ENCODE measurements at places on chromosomes 6 and 20.

DNA sequence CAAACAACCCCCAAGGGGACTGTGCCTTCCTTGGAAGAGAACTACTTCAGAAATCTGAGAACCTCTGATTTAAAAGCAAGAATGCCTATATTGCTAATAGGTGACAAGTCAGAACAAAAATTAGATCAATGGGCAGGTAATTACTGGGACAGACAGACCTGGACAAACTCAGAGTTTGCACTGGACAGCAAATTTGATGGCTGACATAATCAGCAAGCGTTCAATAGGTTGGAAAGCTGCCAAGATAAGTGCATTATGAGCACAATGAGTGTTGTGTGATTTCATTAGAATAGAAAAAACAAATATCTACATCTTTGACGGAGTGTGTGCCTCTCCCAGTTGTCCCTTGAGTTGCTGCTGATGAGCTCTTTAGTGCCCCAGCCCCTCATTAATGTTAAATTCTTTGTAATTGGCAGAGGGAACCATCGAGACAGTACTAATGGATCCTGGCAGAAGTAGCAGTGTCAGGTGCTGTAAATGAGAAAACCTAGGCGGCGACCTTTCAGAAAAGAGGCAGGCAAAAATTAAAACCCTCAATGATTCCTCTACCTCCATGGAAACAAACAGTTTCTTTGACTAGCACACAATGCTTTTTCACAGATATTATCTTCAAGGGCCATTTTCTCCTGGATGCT lies 116.5 kb upstream of the COL21A1 start:
- no peak for DNase-seq

GRCh38 chr20:35796571-35796970 lies 24.8 kb downstream of the PHF20 start:
- DNase-seq, result no peak

- DNase-seq, result no peak
These were observed 33.7 kb downstream of the FAM50B start for GRCh38 chr6:3882866-3883265.

- no peak for DNase-seq
These were observed 433.8 kb upstream of the NRSN1 start for GRCh38 chr6:23692184-23692583.

GRCh38 chr6:15504581-15505350 lies 158.1 kb downstream of the DTNBP1 start:
- DNase-seq, result peak; percentile 80

- DNase-seq, result no peak
These were observed 193.3 kb upstream of the PLCB4 start for GRCh38 chr20:8875586-8875985.

DNA sequence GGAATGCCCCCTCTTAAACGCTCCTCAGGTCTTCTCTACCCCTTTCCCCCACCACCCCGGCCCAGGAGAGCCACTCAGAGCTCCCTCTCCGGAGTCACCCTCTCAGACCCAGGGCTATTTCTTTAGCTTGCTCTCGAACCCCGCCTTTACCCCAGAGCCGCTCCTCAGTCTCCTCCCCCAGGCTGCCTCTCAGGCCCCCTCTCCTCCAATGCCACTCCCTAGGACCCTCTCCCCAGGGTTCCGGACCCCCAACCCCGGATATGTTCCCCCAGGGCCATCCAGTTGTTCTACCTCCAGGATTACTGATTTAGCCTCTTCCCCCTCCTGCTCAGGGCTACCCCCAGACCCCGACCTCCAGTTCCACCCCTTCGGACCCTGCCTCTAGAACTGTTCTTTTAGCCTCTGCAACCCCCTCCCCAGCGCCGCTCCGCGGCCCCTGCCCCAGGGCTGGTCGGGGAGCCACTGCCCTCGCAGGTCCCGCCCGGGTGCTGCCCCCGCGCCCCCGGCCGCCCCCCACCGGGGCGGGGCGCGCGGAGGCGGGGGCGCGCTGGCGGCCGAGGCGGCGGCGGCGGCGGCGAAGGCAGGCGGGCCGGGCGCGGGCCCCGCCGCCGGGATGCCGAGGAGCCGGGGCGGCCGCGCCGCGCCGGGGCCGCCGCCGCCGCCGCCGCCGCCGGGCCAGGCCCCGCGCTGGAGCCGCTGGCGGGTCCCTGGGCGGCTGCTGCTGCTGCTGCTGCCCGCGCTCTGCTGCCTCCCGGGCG lies at the start of gene MMP24:
MMP24 (plus strand) TSS at position 565 of the 758 bp plus-strand sequence; CDS start at position 614, 49 bp downstream.
- DNase-seq, result no peak

- no peak for DNase-seq
These were observed 40.2 kb downstream of the PIGU start for GRCh38 chr20:34636648-34637047.

DNA sequence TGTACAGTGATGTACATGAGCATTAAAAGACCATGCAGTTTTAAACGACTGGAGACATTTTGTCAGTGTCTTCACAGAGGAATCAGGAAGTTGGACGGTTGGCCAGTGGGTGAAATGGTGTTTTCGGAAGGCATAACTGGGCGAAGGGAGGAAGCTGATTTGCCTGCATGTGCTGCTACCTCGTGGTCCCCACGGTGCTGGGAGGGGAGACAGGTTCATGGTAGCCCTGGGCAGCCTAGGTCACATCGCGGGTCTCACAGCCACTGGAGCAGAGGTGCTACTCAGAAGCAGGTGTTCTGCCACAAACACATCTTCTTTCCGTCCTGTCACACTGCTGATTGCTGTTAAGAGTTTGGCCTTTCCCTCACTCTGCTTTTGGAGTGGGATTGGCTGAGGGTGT lies 35.2 kb downstream of the HIVEP1 start:
- no peak for DNase-seq

DNA sequence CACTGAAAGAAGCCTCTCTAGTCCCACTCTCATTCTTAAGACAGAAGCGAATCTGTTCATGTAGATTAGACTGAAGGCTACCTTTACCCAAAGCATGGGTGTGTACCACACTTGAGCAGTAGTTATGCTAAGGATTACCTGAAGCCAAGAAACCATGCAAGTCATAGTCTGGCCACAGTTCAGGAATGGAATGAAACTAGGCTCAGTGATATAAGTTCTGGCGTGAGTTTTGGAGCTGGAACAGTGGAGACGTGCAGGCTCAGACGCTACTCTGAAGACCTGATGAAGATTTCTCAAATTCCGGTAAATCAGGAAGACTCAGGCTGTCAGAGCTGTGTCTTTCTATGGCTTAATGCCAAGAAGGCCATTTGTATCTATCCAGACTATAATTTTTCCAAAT lies 219.9 kb downstream of the HDGFL1 start:
- no peak for DNase-seq

- DNase-seq, result no peak
These were observed 121.8 kb upstream of the FOXO3 start for GRCh38 chr6:108438918-108439317.

GRCh38 chr6:44456070-44456965 lies 68.8 kb downstream of the CDC5L start:
- no peak for DNase-seq

DNA sequence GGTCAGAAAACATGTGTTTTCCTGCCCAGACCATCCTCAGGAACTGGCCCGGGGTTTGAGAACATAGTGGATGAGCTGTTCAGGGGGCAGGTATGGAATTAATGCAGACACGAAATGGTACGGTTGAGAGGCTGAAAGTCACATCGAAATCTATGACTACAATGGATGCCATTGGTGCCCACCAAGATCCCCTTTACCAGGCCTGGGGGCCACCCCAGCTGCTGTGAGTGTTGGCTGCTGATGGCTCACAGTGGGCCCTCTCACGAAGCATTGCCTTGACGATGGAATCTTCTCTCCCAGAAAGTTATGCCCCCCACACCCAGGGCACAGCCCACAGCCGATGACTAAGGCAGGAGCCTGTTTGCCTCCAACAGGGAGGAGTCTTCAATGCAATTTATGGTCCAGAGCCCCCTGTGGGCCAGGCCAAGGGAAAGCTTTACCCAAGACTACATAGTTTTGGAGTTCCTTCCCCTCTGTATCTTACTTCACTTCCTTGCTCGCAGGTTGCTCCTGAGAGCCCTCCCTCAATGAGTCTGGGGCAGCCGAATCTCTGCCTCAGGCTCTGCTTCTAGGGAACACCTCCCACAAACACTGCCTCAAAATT lies 92.6 kb downstream of the BFSP1 start:
- DNase-seq, result no peak

- DNase-seq, result no peak
These were observed 37.9 kb downstream of the AGPAT4 start for GRCh38 chr6:161235776-161236633.

GRCh38 chr6:122323361-122323760 lies 76.1 kb upstream of the HSF2 start:
- DNase-seq, result no peak

GRCh38 chr6:12977206-12977605 lies 260.6 kb downstream of the PHACTR1 start:
- no peak for DNase-seq

- no peak for DNase-seq
These were observed 14.7 kb downstream of the FKBP1A start for GRCh38 chr20:1377984-1378734.

DNA sequence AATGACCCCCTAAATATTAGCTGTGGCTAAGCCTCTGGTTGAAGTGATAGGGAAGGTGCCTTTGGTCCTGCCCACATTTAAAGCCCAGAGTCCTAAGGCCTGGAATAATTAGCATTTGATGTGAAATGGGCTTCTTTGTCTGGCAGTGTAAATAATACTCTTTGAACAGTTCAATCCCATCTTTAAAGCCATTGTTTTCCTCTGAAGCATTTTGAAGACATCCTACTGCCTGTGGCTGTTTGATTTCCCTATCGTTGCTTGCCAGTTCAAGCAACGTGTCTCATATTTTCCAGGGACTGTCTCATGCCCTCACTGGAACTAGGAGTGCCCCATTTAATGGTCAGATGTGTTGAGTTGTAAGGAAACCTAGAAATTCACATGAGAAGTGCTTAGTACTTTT lies 89.3 kb upstream of the BTN3A2 start:
- DNase-seq, result no peak

- DNase-seq, result no peak
These were observed 27.8 kb upstream of the PIM1 start for GRCh38 chr6:37142050-37142614.

DNA sequence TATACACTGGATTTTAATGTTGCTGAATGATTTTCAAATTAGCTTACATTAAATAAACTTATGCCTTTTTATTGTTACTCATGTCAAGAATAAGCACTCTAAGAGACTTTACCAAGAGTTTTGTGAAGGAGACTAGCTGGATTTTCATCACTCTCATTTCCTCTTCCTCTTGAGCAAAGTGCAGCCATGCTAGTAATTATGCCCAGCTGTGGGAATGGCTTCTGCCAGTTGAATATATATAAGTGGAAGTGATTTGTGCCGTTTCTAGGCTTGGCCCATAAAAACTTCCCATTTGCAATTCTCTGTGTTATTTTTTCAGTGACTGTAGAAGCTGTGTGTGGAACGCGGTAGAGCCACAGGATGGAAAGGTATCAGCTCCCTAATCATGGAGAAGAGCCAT lies 255.8 kb downstream of the HDGFL1 start:
- DNase-seq, result no peak

DNA sequence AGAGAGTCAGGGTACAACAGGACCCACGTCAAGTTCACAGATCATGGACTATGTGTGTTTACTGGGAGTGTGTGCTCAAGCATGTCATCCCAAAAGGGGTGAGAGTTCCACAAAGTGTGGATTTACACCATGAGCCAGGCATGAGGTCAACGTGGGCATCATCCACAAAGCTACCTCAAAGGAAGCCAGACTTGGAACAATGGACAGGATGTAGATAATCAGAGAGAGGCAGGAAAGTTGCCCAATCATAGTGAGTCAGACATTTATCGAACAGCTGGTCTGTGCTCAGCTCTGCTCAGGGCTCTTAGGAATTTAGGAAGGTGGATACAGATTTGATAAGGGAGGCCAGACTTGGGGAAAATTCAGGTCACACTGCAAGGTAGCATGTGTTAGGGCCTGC lies 317.2 kb upstream of the CDYL start:
- DNase-seq, result no peak

GRCh38 chr6:42989923-42990322 lies 5.6 kb downstream of the PPP2R5D start:
- DNase-seq, result no peak

GRCh38 chr6:20006037-20006436 lies 168.9 kb downstream of the ID4 start:
- DNase-seq, result no peak

DNA sequence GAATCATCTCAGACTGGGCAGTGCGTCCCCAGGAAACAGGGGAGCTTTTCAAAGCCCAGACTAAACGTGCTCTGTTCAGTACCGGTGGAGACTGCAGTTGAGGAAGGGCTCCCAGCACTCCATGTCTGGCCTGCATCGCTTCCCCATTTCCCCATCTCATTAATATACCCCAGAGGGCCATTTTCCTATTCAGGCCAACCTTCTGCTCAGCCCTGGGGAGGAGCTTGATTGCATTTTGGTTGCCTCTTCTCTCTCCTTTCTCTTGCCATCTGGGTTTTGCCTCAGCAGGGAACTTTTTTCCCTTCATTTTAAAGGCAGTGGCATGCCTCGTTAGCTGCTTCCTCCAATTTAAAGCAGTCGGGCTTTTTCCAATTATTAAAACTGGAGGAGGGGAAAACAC lies 394.3 kb upstream of the SOX4 start:
- no peak for DNase-seq

- no peak for DNase-seq
These were observed 25.3 kb upstream of the BEND3 start for GRCh38 chr6:107140581-107140980.

DNA sequence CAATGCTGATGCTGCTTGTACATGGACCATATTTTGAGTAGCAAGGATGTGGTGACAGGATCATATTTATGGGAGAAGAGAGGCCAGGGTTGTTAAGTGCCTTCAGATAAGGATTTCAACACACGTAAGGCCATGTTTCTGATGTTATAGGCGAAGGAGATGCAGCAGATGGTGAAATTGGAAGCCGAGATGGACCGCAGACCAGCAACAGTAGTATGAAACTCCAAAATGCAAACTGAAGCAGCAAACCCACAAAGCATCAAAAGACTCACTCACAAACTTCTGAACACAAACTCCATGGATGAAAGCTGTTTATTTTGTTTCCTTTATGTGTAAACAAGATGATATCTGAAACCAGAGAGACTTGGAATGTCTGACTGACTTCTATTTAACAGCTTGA lies 35.6 kb upstream of the LAMP5 start:
- DNase-seq, result no peak

- DNase-seq, result no peak
These were observed 31.6 kb downstream of the WASF1 start for GRCh38 chr6:110147870-110148269.

- no peak for DNase-seq
These were observed 65.8 kb upstream of the CD93 start for GRCh38 chr20:23151885-23152284.

Data from SHP77 treated with DMSO at 0.1 percent for 48 hours (cell line).